BJ (cell line): ENCODE measurements at places on chromosomes 5 and 9. TPM values are rescaled to one million over a fixed set of nuclear protein-coding genes. Genes with fewer than 3 reads are reported as not detected.
A peak's percentile ranks its signal among the peaks of the same experiment; 100 is the strongest.

Gene SOX30
- polyA plus RNA-seq: 0.07 TPM in 2 replicates

GRCh38 chr5:146254223-146254622, 50.8 kb downstream of the RBM27 start:
- DNase-seq: no peak

Gene KCNN2
- 4.6 and 5.1 TPM in 2 replicates for polyA plus RNA-seq

GRCh38 chr9:26129217-26129616, 451.0 kb upstream of the TUSC1 start:
- DNase-seq: no peak

DNA sequence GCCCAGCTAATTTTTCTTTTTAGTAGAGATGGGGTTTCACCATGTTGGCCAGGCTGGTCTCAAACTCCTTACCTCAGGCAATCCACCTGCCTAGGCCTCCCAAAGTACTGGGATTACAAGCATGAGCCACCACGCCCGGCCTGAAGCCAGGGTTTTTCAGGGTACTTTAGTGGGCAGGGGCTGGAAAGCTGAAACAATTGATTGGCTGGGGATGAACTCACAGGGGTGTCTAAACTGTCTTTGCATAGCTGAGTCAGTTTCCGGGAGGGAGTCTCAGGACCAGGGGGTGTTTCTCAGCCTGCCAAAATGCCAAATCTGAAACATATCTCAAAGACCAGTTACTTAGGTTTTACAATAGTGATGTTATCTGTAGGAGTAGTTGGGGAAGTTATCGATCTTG, 46.1 kb downstream of the PRUNE2 start:
- no peak for DNase-seq

Gene SPINK5
- polyA plus RNA-seq: not detected in 2 replicates

GRCh38 chr9:91220021-91220420, 141.7 kb downstream of the AUH start:
- DNase-seq: no peak

Gene LCN2
- polyA plus RNA-seq: not detected in 2 replicates

GRCh38 chr9:137879052-137879451, 1.5 kb downstream of the CACNA1B start:
- DNase-seq: no peak

DNA sequence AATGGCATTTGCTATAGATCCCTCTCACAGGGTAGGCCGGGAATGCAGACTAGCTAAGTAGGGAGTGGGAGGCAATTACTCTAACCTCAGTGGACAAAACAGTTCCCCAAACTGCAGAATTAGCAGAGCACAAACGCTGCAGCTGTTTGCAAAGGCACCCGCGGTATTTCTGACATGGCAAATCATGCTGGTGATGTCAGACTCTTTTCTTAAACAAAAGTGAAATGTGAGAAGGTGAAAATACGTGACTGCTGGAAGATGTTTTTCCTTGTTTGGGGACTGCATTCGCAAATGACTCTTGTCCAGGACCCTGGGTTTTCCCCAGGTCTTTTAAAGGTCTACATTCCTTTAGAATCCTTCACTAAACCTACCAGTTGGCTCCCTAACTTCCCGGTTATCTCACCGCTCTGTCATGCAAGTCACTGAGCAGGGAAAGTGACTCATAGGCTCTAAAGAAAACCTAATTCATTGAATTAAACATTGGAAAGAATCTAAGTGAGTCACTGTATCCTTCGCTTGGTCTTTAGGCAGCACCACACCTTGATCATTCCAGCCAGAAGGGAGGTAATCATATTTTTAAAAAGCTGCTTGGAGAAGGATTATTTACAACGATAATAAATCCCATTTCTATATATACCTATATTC, 91.5 kb upstream of the DNAH5 start:
- peak; percentile 99 for DNase-seq

GRCh38 chr5:9429691-9430215, 116.1 kb downstream of the SEMA5A start:
- no peak for DNase-seq

Gene SLC4A9
- not detected in 2 replicates for polyA plus RNA-seq

DNA sequence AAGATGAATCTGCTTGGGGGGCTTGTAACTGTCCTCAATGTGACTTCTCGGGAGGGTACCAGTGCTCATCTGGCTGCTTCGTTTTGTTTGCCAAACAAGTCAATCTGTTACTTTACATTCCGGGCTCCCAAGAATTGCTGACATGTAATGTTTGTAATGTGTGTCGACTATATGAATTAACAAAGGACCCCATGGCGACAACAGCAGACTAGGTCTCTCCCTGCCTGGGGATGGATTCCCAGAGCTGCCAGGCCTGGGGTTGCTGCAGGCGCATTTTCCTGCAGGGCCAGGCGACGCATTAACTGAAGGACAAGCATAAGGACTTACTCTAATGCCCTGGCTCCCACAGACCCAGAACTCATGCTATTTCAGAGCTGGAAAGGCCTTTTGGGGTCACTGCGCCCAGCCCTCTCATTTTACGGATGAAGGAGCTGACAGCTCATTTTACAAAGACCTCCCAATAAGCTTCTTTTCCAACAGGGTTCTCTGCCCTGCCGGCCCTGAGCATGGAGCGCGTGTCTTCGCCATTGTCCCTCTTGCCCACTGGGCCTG, 214.8 kb downstream of the TTLL11 start:
- DNase-seq: no peak

GRCh38 chr5:128358826-128359225, 179.2 kb downstream of the FBN2 start:
- peak; percentile 26 for DNase-seq

DNA sequence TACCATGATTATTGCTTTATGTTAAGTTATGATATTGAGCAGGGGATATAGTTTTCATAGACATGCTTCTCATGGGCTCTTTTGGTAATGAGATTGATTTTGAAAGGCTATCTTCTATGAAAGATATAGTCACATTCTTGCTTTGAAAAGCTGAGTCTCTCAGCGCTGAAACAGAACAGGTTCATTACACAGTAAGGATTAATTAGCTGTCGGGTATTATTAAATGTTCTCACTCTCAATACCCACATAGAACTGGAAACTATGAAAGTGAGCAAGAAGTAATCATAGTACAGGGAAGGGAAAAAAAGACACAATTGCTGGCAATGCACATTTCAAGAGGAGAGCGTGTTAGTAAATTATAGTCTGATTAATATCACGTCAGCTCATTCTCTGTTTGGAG, 171.6 kb upstream of the GPR151 start:
- DNase-seq: no peak

DNA sequence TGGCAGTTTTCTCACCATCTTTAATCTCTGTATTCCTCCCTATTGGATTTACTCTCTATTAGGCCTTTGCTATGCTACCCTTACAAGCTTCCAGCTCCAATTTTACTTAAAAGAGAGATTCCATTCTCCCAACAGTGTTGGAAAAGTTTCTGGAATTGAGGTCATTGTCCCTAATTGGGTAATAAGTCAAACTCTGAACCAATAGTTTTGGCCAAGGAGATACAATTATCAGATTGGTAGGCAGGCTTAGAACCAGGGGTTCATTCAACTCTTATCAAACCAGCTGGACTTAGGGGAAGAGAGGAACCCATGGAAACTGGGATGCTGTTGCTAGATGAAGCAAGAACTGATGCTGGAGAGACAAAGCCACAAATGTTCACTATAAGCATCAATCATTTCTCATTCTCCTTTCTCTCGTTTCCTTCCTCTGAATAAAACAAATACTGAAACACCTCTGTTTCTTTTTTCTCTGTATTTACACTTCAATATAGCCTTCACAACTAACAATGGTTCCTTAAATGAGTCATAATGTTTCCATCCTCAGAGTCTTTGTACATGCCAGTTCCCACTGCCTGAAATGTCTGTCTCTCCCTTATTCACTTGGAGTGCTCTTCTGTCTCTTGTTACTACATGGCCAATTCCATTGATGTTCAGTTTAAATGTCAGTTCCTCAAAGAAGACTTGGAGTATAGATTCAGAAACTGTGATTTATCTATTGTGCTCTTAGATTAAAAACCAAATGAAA, 587.3 kb downstream of the GABRG2 start:
- DNase-seq: no peak

Gene CDO1
- 1.8 and 2.0 TPM in 2 replicates for polyA plus RNA-seq

DNA sequence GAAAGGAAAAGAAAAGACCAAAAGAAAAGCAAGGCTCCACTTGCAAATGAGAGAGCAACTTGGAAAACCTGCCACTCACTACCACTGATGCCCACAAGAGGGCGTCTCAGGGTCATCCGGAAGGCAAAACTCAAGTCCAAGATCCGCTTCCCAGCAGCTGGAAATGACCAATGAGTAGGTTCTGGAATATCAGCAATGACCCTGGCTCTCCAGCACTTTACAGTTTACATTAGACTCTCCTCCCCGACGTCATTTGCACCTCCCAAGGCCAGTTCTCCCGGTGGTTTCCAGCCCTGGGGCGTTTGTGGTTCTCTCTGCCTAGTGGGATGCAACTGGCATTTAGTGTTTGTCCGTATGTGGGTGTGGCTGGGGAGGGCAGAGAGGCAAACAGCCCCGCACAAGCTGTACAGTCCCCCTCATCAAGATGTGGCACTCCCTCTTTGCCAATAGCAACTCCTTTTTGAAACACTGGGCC, 193.8 kb upstream of the ZNF618 start:
- peak; percentile 47 for DNase-seq

- no peak for DNase-seq
Measured at GRCh38 chr9:4349816-4350418, 50.0 kb upstream of the GLIS3 start.

Gene PCDHGB6
- 1.5 and 1.7 TPM in 2 replicates for polyA plus RNA-seq

Gene FST
- polyA plus RNA-seq: 66.6 and 85.5 TPM in 2 replicates

DNA sequence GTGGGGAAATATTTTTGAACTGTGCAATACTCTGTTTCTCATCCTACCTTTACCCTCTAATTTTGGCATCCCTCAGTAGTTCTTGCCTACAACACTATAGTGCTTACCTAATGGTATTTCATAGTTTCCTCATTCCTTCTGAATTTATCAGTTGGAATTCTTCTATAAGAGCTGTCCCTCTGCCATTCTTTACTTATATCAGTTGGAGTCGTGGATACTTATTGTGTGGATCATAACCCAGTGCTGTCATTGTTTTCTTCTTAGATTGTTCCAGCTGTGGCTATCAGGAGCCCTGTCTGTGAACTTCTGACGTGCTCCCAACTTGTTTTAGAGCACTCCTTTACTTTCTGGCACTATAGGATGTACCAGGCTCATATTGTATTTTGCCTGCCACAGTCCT, 146.1 kb upstream of the OTULINL start:
- no peak for DNase-seq

Gene GLE1
- 22.0 and 25.0 TPM in 2 replicates for polyA plus RNA-seq

GRCh38 chr9:10228082-10228481, 384.7 kb downstream of the PTPRD start:
- no peak for DNase-seq

DNA sequence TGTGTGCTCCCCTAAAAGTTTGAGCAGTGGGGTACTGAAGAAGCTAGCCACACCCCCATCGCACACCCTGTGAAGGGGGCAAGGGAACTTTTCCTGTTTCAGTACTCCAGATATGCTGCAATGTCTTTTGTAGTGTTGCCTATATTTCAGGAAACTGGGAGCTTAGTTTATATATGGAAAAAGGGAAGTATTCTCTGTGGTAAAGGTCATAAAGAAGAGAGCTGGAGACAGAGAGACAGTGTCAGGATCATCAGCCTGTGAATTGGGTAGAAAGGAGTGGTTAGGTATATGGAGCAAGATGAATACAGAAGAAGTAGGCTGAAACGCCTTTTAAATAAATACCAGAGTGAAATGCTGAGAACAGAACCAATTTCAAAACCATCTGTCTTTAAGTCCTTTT, 82.2 kb upstream of the C9orf72 start:
- DNase-seq: no peak

DNA sequence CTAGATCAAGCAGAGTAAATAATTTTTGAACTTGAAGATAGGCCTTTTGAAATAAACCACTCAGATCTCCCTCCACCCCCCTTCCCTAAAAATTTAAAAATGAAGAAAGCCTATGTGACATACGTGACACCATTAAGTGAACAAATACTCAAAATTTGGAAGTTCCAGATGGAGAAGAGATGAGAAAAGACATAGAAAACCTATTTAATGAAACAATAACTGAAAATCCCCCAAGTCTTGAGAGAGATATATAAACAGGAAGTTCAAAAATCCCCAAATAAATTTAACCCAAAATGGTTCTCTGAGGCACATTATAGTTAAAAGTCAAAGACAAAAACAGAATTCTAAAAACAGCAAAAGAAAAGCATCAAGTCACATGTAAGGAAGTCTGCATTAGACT, 428.6 kb downstream of the PSAT1 start:
- no peak for DNase-seq

Gene CAMK2A
- polyA plus RNA-seq: 0.09 and 0.11 TPM in 2 replicates

GRCh38 chr9:125513668-125514413, 193.2 kb downstream of the MAPKAP1 start:
- DNase-seq: no peak

Gene CCNJL
- 0.23 and 0.71 TPM in 2 replicates for polyA plus RNA-seq

- DNase-seq: no peak
Measured at GRCh38 chr9:107142896-107143603, 140.0 kb upstream of the RAD23B start.

DNA sequence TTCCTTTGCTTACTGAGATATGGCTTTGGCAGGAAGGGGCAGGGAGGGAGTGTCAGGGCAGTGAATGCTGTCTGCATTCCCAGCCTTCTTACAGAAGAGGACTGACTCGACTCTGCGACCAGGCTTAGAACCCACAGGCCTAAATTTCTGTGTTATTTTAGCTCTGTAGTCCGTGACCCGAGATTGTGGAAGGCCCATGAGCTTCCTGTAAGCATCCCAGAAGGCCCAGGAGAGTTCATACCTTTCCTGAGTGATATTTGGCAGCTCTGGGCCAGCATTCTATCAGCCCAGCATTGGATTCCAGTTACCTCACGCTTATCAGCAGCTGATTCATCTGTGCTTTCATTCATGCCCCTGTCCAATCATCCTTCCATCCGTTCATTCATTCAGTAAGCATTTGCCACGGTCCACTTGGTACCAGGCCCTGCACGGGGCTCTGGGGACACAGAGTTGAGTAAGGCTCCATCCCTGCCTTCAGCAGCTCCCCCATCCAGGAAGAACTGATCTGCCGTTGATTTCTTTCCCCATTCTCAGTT, 28.2 kb upstream of the RPL26L1 start:
- DNase-seq: peak; percentile 42

Gene FOXD4L5
- polyA plus RNA-seq: not detected in 2 replicates

Gene PROB1
- polyA plus RNA-seq: 0.23 and 0.40 TPM in 2 replicates

GRCh38 chr5:33743099-33743498, 148.7 kb downstream of the ADAMTS12 start:
- no peak for DNase-seq

GRCh38 chr5:85512896-85513295, 1104.8 kb upstream of the COX7C start:
- DNase-seq: no peak

- no peak for DNase-seq
Measured at GRCh38 chr5:52842111-52842510, 54.4 kb downstream of the ITGA1 start.

- no peak for DNase-seq
Measured at GRCh38 chr5:84259283-84260045, 125.2 kb downstream of the EDIL3 start.

Gene FYB1
- 0.06 and 0.09 TPM in 2 replicates for polyA plus RNA-seq

- peak; percentile 39 for DNase-seq
Measured at GRCh38 chr9:72396247-72397091, 31.5 kb upstream of the ZFAND5 start.

DNA sequence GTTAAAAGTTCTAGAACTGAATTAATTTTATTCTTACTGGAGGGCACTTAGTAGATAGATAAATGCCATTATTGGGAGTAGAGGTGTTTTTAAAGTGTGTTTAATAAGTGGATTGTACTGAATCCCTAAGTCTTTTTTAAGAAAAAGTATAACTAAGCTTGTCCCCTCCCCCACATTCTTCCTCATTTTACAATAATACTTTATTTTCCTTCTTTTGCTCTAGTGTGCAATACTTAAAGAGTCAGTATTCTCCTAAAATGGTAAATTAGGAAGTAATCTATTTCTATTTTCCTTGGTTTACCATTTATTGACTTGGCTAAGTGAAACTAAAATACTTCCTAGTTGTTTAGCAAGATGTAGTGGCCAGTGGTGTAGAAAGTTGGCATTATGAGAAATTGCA, 11.6 kb downstream of the UBLCP1 start:
- no peak for DNase-seq

Gene NEK6
- polyA plus RNA-seq: 71.1 and 73.6 TPM in 2 replicates
